Mammary microvascular endothelial cell (primary cell): ENCODE measurements at places on chromosomes 2 and 18. TPM values are rescaled to one million over a fixed set of nuclear protein-coding genes. Genes with fewer than 3 reads are reported as not detected.

The POTEI gene
- 0.05 and 0.07 TPM in 2 replicates for total RNA-seq

The EGR4 gene
- total RNA-seq, result not detected in 2 replicates

The SLC9A2 gene
- 0.05 and 0.07 TPM in 2 replicates for total RNA-seq

The TMEM178A gene
- not detected in 2 replicates for total RNA-seq
